ENCODE measurements at places on chromosomes 4 and X.

DNA sequence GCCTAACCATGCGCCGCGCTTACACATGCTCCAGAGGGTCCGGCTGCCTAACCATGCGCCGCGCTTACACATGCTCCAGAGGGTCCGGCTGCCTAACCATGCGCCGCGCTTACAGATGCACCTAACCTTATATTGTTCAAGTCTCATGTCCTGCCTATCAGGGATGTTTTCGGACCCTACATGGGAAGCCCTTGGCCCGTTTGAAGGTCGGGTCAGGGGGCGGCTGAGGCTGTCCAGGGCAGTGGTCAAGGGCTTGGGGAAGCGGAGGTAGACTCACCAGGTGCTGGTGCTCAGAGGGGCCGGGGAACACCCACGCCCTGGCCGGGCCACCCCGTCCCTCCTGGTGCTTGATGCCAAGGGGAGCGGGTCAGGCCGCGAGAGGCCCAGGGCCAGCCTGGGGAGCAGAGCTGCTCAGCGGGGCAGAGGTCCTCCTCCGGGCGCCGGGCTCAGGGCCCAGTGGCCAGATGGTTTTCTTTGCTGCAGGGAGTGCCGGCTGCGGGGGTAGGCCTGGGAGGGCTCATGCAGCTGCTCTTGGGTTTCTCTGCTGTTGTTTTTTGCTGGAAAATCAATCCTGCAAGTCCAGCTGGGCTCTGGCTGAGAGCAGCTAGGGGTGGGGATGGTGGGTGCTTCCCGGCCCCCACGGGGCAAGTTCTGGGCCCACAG, 35.4 kb upstream of the SPON2 start:
- DNase-seq: no peak

- no peak for DNase-seq
Measured at GRCh38 chrX:24561121-24561520, 86.0 kb downstream of the PCYT1B start.

- no peak for DNase-seq
Measured at GRCh38 chr4:105715692-105716278, 7.2 kb downstream of the GSTCD start.

GRCh38 chr4:83109480-83110222, 4.9 kb downstream of the PLAC8 start:
- DNase-seq: no peak

- DNase-seq: no peak
Measured at GRCh38 chr4:74202062-74202586, 44.2 kb downstream of the MTHFD2L start.
